ENCODE measurements at places on chromosomes 11 and 22. TPM values are rescaled to one million over a fixed set of nuclear protein-coding genes. Genes with fewer than 3 reads are reported as not detected.

Gene XKR3
- not detected for total RNA-seq

Gene NRIP3
- total RNA-seq = 4.1 TPM

Gene KCNJ4
- total RNA-seq = not detected

Gene A4GALT
- total RNA-seq = 16.2 TPM

Gene GAL3ST3
- total RNA-seq = not detected

Gene BATF2
- total RNA-seq = 2.1 TPM

Gene POU2AF3
- 0.26 TPM for total RNA-seq

Gene MFNG
- total RNA-seq = under 0.01 TPM

Gene SPECC1L
- 46.2 TPM for total RNA-seq

Gene SCN4B
- total RNA-seq = 10.4 TPM

Gene TNNT3
- total RNA-seq = not detected

Measured in fibroblast of lung (primary cell).